ENCODE measurements at places on chromosomes 12 and 14. TPM values are rescaled to one million over a fixed set of nuclear protein-coding genes. Genes with fewer than 3 reads are reported as not detected.

DNA sequence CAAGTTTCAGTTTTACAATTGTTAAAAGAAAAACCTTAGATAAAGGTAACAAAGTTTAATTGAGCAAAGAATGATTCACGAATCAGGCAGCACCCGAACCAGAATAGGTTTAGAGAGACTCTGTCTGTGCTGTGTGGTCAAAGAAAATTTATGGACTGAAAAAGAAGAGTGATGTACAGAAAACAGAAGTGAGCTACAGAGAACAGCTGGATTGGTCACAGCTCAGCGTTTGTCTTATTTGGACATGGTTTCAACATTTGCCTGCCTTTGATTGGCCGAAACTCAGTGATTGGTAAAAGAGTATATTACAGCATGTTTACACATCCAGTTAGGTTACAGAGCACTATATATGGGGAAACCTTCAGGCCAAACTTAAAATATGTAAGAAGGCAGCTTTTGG lies 703.2 kb upstream of the STXBP6 start:
- DNase-seq = no peak

- peak; percentile 67 for DNase-seq
These were observed 153.2 kb downstream of the CCER1 start for GRCh38 chr12:90801776-90802175.

- DNase-seq = no peak
These were observed 121.5 kb downstream of the STXBP6 start for GRCh38 chr14:24928386-24928900.

DNA sequence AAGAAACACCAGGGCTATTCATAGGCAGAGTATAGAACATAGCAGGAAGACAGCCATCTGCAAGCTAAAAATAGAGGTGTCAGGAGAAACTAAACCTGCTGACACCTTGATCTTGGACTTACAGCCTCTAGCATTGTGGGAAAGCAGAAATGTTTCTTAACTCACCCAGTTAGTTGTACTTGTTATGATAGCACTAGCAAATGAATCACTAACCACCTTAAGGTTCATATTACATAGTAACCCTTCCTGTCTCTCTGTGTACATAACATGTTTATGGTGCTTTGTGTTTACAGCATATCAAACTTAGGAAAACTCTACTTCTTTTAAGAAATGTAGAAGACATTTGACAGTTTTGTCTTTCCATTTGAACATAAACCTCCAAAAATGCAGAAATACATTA lies 1031.3 kb downstream of the FSCB start:
- peak; percentile 40 for DNase-seq

GRCh38 chr12:16562435-16562834 lies 43.5 kb downstream of the LMO3 start:
- no peak for DNase-seq

KRT74 gene
- not detected for total RNA-seq

TEX22 gene
- total RNA-seq = 0.20 TPM

INHBE gene
- total RNA-seq = 1.4 TPM

All from HT1080 (cell line).